ENCODE measurements at places on chromosomes 4 and X. TPM values are rescaled to one million over a fixed set of nuclear protein-coding genes. Genes with fewer than 3 reads are reported as not detected.

MRPL1 gene
- total RNA-seq, result 31.0 TPM

SYP gene
- total RNA-seq, result 3.0 TPM

GRCh38 chrX:41471786-41472185 lies 24.6 kb downstream of the NYX start:
- no peaks in the 10 kb centered on the region for H3K27me3 ChIP-seq
- no peaks in the 10 kb centered on the region for H3K4me1 ChIP-seq
- H3K4me3 ChIP-seq, result no peak overlapping the region
- no peak overlapping the region for H3K27ac ChIP-seq

DNA sequence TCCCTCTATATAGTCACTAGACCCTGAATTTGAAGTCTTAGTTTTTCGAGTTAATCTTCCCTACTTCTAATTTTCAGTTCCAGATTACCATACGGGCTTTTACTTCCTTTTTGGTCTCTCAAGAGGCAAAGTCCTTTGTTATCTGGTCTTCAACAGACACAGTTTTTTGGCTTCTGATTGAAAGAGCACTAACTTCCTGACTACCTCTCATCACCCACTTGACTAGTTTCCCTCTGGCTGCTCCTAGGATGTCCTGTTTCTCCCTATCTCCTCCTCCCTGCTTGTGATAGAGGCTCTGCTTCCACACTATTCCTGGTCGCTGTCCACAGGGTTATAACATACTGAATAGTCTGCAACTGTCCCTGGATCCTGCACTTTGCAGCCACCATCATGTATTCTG lies 16.7 kb upstream of the WDR44 start:
- H3K27ac ChIP-seq, result no peak overlapping the region
- no peaks in the 10 kb centered on the region for H3K27me3 ChIP-seq
- no peaks in the 10 kb centered on the region for H3K36me3 ChIP-seq
- H3K4me3 ChIP-seq, result no peak overlapping the region
- H3K4me1 ChIP-seq, result no peaks in the 10 kb centered on the region
- DNase-seq, result no peak

DNA sequence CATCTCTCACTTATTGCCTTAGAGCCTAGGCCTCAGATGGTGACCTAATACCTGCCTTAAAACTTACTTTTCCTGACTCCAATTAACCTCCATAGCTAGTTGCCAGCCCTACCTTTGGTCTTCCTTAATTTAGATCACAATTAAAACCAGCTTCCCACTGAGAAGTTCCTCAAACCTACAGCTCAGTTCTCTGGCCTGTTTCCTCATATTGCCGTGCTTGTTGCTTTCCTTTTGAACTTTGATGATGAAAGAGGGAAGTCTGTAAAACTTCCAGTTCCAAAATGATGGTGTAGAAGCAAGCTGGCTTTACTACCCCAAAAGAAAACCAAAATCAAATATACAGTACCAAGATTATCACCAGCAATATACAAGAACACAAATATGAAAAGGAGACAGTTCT lies 28.9 kb upstream of the CAMK2D start:
- H3K4me1 ChIP-seq, result no peaks in the 10 kb centered on the region
- no peak overlapping the region for H3K27ac ChIP-seq
- H3K4me3 ChIP-seq, result no peak overlapping the region
- H3K36me3 ChIP-seq, result no peaks in the 10 kb centered on the region

GRCh38 chrX:155888139-155888538 lies 7.0 kb downstream of the VAMP7 start:
- DNase-seq, result no peak
- no peak overlapping the region for H3K4me3 ChIP-seq
- no peaks in the 10 kb centered on the region for H3K27me3 ChIP-seq
- H3K36me3 ChIP-seq, result no peaks in the 10 kb centered on the region
- no peaks in the 10 kb centered on the region for H3K4me1 ChIP-seq

GRCh38 chrX:7485061-7485460 lies 337.1 kb upstream of the PUDP start:
- no peak for DNase-seq
- H3K4me1 ChIP-seq, result no peaks in the 10 kb centered on the region
- H3K27me3 ChIP-seq, result no peaks in the 10 kb centered on the region
- no peak overlapping the region for H3K4me3 ChIP-seq
- no peaks in the 10 kb centered on the region for H3K36me3 ChIP-seq

- H3K4me3 ChIP-seq, result peak overlapping the region; percentile 40
- no peaks in the 10 kb centered on the region for H3K27me3 ChIP-seq
- DNase-seq, result peak; percentile 58
- H3K4me1 ChIP-seq, result peaks cover 9% of the 10 kb centered on the region
- peak overlapping the region; percentile 65 for H3K27ac ChIP-seq
- no peaks in the 10 kb centered on the region for H3K36me3 ChIP-seq
Measured at GRCh38 chr4:24470666-24471485, 113.5 kb downstream of the DHX15 start.

- H3K27ac ChIP-seq, result no peak overlapping the region
- no peak overlapping the region for H3K4me3 ChIP-seq
- H3K27me3 ChIP-seq, result no peaks in the 10 kb centered on the region
- no peak for DNase-seq
Measured at GRCh38 chr4:177557416-177557815, 115.2 kb upstream of the AGA start.

- no peaks in the 10 kb centered on the region for H3K27me3 ChIP-seq
- H3K4me3 ChIP-seq, result no peak overlapping the region
- no peak for DNase-seq
- no peaks in the 10 kb centered on the region for H3K4me1 ChIP-seq
- H3K27ac ChIP-seq, result no peak overlapping the region
Measured at GRCh38 chr4:78310740-78311115, 240.8 kb upstream of the ANXA3 start.
